T-helper 2 cell (primary cell): ENCODE measurements at places on chromosomes 6 and 20.
A peak's percentile ranks its signal among the peaks of the same experiment; 100 is the strongest.

GRCh38 chr6:159467473-159468041 lies 225.5 kb downstream of the SOD2 start:
- DNase-seq, result no peak

GRCh38 chr20:17488916-17489600 lies 42.1 kb downstream of the BFSP1 start:
- no peak for DNase-seq

DNA sequence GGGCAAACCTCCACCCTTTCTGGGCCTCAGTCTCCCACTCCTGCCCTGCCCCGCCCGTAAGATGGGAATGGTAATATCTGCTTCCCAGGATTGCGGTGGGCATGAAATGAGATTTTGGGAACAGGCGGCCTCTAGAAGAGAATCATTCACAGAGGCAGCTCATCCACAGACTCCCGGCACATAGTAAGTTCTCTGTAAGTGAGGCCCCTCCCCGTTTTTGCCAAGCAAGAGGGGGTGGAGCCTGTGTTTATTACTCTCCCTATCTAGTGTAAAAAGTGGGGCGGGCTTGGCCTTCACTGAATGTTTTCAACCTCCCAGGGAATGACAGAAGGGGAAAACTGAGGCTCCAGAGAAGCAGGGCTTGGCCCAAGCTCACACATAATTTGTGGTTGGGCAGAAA lies 20.0 kb downstream of the SUN5 start:
- DNase-seq, result no peak

DNA sequence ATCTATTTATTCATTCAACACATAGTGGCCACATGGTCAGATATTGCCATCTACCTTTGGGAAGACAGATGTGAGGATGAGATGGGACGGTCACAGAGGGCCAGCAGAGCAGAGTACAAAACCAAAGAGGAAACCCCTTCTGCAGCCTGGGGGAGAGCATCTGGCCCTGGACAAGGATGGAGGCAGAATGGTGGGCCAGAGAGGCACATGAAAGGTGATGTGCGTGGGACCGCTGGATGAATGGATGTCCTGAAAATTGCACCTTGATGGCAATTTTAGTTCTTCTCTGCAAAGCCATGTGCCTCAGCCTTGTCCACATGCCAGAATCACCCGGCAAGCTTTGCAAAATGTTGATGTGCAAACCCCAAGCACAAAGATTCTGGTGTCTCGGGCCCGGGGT lies 77.4 kb upstream of the CD93 start:
- no peak for DNase-seq

GRCh38 chr6:100105138-100105537 lies 111.1 kb upstream of the MCHR2 start:
- no peak for DNase-seq

- peak; percentile 97 for DNase-seq
These were observed 667 bp downstream of the STX11 start for GRCh38 chr6:144150710-144151657.

DNA sequence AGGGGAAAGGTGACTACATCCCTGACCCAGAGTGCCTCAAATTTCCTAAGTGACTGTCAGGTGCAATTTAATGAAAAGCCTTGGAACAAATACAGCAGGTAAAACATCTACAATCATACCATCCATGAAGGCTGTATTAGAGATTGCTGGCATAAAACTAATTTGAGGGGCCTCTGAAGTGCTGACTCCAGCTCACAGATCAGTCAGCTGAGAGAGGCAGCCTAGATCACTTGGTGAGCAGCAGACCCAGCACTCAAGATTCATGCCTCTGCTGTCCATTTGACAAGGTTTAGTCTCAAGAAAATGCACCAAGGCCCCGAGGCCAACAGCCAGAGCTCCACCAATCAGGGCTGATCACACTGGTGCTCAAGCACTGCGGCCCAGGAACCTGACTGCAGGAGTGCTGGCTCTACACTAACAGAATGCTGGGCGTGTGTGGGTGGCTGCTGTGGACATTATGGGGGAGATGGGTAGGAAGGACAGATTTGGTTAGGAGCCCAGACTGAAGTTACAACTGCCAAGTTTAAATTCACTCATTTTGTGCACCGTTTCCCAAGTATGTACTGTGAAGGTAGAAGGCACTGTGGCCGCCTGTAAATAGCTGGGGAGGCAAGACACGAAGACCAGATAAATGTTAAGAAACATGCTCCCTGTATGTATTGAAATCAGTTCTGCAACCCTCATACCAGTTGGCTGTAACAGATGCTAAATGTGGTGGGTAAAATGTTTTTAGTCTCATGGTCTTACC lies 28.2 kb downstream of the SNX5 start:
- no peak for DNase-seq

- DNase-seq, result no peak
These were observed 828 bp upstream of the DSTN start for GRCh38 chr20:17568972-17569521.

DNA sequence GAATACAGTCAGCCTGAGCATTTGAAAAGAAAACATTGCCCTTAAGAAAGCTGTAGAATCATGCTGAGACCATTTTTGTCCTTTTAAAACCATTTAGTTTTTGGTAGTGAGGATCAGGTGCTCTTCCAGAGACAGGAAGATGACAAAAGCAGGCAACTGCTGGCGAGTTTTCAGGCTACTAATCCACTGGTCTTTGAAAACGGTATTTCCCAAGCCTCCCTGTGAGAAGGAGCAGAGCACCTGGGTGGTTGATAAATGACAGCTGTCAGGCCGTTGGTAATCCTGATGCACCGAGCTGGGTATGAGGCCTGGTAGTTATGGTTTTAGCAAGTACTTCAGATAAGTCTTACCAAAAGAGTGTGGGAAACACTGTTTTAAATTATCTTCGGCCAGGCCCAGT lies 10.1 kb upstream of the SEC63 start:
- no peak for DNase-seq

DNA sequence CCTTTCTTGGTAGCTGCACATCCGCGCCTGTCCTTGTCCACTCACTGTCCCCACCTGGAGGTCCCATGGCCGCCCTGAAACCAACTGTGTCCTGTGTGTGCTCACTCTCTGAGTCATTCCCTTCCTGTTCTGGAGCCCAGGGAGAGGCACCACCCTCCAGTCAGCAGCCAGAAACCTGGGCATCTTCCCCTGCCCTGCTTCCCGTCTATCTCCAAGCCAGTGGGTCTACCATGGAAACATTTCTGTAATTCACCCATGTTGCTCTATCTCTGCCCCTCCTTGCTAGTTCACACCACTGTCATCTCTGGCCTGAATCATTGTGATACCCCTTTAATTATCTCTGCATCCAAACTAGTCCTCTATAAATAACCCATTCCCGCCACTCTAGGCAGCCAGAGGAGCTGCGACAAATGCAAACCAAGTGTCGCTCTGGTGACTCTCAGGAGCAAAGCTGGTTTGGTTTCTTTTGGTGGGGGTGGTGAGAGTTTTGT lies 28.8 kb upstream of the SYNJ2 start:
- DNase-seq, result no peak

DNA sequence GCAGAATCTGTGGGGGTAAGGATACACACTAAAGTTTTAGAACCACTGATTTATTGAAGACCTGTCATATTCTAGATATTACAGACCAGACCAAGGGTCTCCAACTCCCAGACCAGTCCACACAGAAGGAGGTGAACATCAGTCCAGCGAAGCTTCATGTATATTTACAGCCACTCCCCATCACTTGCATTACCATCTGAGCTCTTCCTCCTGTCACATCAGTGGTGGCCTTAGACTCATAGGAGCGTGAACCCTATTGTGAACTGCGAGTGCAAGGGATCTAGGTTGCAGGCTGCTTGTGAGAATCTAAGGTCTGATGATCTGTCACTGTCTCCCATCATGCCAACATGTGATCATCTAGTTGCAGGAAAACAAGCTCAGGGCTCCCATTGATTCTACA lies 5.0 kb upstream of the BCLAF1 start:
- DNase-seq, result no peak

- DNase-seq, result no peak
These were observed 128.9 kb downstream of the ZFP64 start for GRCh38 chr20:52062452-52063209.

GRCh38 chr6:473768-474452 lies 82.4 kb downstream of the IRF4 start:
- no peak for DNase-seq

GRCh38 chr6:44054721-44055559 lies 72.3 kb downstream of the MRPL14 start:
- no peak for DNase-seq

DNA sequence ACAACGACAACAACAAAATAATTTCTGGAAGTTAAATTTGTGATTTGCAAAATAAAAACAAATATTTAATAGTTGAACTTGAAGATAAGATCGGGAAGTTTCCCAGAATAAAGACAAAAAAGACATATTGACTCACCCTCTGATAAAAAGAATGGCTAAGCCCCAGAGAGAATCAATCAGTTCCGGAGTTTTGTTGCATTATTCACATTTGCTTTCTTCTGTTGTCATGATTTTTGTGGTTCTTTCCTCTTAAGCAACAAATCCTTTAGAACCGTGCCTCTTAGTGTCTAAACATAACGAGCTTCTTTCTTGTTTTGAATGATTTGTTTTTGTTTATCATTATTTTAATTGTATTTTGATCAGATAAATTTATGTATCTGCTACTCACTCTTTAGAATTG lies 337.7 kb upstream of the PRND start:
- DNase-seq, result no peak

DNA sequence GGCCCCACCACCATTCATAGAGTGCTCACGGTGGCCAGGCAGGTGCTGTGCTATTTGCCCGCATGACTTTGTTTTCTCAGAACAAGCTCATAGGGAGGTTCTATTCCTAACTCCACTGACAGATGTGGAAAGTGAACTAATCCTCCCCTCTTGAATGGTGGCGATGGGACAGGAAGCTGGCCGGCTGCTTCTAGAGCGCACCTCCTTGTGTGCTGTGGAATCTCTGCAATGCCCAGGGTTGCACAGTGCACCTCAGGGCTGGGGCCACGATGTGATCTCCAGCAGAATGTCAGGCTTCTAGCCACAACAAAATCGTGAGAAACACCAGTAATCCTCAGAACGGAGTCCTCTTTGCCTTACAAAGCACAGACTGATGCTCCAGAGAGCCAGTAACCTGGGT lies 53.8 kb upstream of the SLC22A23 start:
- DNase-seq, result no peak

DNA sequence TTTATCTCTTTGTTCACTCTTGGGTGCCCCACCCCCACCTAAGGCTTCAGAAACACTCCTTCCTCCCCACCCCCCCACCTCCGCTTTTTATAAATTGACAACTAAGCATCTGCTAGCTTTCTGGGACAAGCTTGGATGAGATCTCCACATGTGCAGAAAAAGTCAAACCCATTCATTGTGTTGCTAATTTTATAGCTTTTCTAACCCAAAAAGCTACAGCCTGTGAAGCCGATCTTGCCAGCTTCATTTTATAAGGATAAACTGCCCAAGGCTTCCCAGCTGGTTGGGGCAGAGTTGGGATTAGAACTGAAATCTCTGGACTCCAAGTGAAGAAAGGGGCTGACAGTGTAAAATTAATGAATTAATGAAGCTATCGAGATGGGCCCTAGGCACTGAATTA lies 24.1 kb downstream of the BPIFB4 start:
- no peak for DNase-seq

GRCh38 chr20:56788671-56789610 lies 159.8 kb downstream of the TFAP2C start:
- DNase-seq, result no peak

GRCh38 chr6:12577124-12577850 lies 139.3 kb upstream of the PHACTR1 start:
- no peak for DNase-seq

DNA sequence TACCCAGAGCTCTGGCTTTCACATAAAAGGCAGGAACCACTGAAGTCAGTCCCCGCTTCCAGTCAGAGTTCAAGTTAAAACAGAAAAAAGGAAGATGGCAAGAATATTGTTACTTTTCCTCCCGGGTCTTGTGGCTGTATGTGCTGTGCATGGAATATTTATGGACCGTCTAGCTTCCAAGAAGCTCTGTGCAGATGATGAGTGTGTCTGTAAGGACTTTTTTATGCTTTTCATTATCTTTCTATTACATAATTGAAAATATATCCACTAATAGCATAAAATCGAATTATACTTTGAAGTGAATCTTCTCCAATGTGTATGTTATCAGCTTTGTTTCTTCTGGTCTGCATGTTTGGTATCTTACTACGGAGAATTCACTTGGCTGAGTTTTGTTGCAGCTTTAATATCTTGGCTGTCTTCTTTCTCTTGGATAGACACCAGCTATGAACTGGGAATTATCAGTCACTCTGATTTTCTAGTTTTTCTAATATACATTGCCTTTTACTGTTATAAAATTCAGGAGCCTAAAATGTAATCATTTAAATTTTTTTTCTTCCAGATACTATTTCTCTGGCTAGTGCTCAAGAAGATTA lies at the start of gene OTOR:
Gene OTOR (plus strand): TSS at position 51 of the 593 bp plus-strand sequence. CDS start 44 bp downstream, at position 95.
- DNase-seq, result no peak

DNA sequence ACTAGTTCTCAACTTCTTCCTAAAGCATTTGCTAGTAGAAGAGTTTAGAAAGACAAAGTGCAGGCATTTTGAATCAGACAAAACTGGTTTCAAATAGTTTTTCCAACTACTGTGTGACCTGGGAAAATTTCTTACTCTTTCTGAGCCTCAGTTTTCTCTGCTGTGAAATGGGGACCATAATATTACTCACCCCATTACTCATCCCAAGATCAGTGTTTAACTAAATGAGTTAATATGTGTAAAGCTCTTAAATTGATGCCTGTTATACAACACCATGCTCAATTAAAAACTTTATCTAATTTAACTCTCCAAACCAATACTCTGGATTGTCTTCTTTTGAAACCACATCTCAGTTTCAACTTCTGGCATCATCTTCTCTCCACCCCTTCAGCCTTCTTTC lies 87.4 kb downstream of the DNAH8 start:
- no peak for DNase-seq

DNA sequence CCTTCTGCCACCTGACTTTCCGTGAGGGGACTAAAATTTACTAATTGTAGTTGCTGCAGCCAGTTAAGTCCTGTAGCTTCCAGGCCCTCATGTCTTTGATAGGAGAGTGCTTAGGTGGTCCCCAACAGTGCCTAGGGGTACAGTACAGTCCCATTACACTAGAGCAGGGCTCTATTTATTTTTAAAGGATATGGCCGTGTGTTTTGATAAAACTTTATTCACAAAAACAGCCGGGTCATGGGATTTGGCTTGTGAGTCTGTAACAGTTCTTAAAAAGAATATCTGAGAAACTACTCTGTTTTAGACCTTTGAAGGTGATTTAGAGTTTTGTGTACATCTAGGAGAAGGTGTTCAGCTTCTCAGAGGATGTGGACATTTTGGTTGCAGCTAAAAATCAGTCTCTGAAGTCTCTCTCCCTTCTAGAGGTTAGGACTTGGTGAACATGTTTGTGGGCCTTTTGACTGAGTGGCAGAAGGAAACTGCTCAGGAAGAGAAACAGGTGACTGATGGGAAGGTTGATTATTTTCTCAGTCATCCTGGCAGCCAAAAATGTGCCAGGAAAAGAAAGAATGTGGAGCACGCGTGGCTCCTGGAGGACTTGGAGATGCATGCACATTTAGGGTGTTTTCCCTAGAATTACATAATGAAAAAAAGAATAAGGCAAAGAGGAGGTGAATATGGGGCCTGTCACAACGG lies 57.4 kb downstream of the VAPB start:
- DNase-seq, result no peak

GRCh38 chr20:37389844-37390275 lies 43.9 kb downstream of the SRC start:
- no peak for DNase-seq
